ENCODE measurements at places on chromosomes 1 and 21.

GRCh38 chr1:164601399-164602100 is 42.6 kb downstream of the PBX1 start:
- DNase-seq = no peak

DNA sequence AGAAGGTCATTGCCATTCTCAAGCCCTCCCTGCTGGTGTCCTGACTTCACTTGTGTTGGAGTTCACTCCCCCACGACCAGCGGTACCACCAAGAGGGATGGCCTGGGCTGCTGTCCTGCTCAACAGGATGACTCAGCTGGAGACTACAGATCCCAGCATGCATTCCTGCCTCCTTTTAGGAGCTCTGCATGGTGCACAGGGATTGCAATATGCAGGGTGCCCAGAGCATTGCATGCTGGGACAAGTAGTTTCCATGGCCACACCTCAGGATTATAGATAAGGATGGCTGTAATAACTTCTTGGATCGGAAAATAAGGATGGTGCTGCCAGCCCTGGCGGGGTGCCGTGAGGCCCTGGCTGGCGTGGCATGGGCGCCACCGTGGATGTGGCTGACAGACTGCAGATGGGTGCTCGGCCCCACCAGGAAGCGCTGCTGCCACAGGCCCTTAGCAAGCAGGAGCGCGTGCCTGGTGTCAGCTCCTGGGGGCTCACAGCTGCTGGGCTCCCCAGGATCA is 150.0 kb downstream of the CASZ1 start:
- DNase-seq = peak; percentile 23

GRCh38 chr1:230793463-230793745 is 46.2 kb downstream of the CAPN9 start:
- DNase-seq = no peak

- DNase-seq = no peak
These were observed 4.5 kb upstream of the ANKRD13C start for GRCh38 chr1:70358921-70359564.
